ENCODE measurements at places on chromosomes 5 and 9. TPM values are rescaled to one million over a fixed set of nuclear protein-coding genes. Genes with fewer than 3 reads are reported as not detected.

- DNase-seq, result no peak
Observed at GRCh38 chr9:93967020-93967803, 12.1 kb upstream of the BARX1 start.

Gene SVEP1
- 0.56 TPM for total RNA-seq

GRCh38 chr9:128321879-128322403 lies 306 bp downstream of the TRUB2 start:
- no peak for DNase-seq

GRCh38 chr5:99272576-99272975 lies 343.8 kb upstream of the CHD1 start:
- DNase-seq, result no peak

Gene ARID3C
- 5.3 TPM for total RNA-seq

- no peak for DNase-seq
Observed at GRCh38 chr9:134206311-134207300, 42.2 kb upstream of the RNU6ATAC start.

Gene SPINK7
- total RNA-seq, result not detected

DNA sequence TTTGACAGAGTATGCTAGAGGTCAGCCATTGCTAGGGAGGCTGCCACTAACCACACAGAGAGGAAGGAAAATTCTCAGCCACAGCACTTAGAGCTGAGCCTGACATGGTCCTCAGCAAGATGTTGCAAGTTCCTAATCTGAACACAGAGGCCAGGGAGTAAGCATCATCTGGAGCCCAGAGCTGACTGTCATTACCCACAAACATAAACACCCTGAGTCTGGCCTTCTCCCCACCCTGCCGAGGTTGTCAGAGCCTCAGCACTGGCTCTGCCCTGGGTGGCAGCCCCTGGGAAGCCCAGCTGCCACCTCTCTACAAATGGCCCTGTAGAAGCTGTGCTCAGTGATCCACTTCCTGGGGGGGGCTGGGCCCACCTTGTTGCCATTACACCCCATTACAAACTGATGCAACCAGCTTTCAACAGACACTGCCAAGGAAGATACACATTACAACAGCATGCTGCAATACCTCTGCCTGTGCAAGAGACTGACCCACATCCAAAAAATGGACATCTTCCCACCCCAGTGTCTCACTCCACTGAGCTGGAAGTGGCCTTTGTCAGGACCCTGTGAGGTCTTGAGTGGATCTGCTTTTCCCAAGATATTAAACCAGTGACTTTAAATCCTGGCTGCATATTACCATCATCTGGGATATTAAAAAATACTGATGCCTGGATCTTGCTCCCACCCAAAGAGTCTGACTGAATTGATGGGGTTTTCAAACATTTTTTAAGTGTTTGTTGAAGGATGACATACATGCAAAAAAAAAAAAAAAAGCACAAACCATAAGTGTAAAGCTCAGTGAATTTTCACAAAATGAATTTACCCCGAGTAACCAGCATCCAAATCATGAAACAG lies 33.0 kb downstream of the IRF1 start:
- DNase-seq, result no peak

- no peak for DNase-seq
Observed at GRCh38 chr5:114266374-114266773, 95.5 kb upstream of the KCNN2 start.

GRCh38 chr5:125149527-125149926 lies 403.1 kb upstream of the ZNF608 start:
- no peak for DNase-seq

DNA sequence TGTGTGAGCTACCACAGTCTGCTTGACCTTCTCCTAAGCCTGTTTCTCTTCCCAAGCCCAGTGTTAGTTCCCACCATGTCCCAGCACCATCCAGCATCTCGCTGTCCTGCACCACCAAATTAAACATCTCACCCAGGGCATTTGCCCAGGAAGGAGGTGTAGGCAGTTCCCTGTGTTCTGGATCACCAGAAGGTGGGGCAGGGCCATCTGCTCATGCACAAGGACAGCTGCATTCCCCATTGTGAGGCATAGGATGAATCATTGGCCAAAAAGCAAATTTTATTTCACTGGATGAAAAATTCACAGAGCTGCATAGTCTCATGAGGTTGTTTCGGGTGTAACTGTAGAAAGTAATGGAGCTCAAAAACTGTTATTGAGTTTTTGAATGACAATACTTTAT lies 89.5 kb upstream of the GRIA1 start:
- no peak for DNase-seq

- DNase-seq, result no peak
Observed at GRCh38 chr9:98173181-98173580, 19.3 kb downstream of the CORO2A start.

Gene PCDHGC5
- total RNA-seq, result 1.3 TPM

DNA sequence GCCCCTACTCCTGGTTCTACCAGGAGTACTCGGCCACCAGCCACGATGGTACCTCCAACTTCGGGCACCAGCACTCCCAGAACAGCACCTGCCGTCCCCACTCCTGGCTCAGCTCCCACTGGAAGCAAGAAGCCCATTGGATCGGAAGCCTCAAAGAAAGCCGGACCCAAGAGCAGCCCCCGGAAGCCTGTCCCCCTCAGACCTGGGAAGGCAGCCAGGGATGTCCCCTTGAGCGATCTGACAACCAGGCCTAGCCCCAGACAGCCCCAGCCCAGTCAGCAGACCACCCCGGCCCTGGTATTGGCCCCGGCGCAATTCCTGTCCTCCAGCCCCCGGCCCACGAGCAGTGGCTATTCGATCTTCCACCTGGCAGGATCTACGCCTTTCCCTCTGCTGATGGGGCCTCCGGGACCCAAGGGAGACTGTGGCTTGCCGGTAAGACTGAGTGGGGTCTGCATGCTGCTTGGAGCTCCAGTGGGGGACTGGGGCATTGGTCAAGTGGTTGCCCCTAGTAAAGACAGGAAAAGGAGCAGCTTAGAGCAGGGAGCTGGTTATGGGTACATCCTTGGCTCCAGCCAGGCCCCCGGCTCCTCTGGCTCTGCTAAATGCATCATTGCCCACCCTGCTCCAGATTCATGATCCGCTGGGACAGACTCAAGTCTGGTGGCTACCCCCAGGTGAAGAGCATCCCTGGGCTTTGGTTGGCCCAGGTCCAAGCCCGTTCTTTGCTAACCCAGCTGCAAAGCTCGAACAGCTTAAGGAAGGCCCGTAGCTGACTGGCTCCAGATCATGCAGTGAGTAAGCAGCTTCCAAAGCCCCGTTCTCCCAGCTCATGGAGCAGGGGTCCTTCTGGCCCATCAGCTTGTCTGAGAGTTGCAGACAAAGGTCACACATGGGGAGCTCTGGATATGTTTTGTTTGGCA lies 14.0 kb downstream of the COL27A1 start:
- DNase-seq, result no peak

Gene LRRC26
- not detected for total RNA-seq

DNA sequence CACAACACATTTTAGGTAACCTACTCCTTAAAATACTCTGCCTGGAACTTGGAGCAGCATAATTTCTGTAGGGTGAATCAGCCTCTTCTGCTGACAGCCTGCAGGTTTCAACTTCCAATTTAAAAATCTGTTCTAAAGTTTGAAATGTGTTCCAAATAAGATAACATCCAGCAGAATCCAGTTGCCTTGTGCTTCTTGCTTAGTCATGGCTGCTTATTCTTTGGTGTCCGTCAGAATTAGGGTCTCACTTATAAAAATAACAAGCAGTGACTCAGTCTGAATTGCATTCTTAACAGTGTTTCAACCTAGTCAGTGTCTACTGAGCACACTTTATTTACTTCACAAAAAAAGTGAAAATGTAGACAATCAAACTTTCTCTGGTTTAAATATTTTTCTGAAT lies 3.7 kb downstream of the CDH6 start:
- DNase-seq, result no peak

DNA sequence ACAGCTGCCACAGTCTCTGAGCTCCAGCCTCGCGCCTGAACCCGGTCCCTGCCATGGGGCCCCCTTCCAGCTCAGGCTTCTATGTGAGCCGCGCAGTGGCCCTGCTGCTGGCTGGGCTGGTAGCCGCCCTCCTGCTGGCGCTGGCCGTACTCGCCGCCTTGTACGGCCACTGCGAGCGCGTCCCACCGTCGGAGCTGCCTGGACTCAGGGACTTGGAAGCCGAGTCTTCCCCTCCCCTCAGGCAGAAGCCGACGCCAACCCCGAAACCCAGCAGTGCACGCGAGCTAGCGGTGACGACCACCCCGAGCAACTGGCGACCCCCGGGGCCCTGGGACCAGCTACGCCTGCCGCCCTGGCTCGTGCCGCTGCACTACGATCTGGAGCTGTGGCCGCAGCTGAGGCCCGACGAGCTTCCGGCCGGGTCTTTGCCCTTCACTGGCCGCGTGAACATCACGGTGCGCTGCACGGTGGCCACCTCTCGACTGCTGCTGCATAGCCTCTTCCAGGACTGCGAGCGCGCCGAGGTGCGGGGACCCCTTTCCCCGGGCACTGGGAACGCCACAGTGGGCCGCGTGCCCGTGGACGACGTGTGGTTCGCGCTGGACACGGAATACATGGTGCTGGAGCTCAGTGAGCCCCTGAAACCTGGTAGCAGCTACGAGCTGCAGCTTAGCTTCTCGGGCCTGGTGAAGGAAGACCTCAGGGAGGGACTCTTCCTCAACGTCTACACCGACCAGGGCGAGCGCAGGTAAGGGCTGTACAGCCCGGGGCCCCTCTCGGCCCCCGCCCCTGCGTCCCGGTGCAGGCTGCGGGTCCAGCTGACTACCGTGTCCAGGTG lies 509 bp downstream of the LVRN start:
- peak; percentile 53 for DNase-seq

- DNase-seq, result no peak
Observed at GRCh38 chr9:115225459-115226116, 107.6 kb upstream of the TNC start.

DNA sequence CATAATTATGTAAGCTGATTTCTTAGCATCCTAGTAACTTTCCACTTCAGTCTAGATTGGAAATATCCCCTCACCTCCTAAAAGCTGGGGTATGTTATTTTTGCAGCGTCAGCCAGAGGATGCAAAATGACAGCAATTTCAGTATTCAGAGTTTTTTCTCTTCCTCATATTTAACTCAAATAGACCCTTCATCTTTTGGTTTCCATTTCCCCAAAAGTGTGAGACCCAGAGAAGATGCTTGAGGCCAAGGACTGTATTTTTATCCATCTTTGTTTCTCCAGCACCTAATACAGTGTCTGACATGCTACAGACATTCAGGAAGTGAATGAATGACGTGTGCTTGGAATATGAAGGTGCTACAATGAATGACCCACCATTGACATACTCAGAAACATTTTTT lies 75.5 kb upstream of the RANBP3L start:
- DNase-seq, result no peak

- DNase-seq, result no peak
Observed at GRCh38 chr9:114342755-114343440, 13.2 kb downstream of the ORM2 start.

Gene CDC20B
- not detected for total RNA-seq

- no peak for DNase-seq
Observed at GRCh38 chr5:137395011-137395755, 103.9 kb downstream of the SPOCK1 start.

DNA sequence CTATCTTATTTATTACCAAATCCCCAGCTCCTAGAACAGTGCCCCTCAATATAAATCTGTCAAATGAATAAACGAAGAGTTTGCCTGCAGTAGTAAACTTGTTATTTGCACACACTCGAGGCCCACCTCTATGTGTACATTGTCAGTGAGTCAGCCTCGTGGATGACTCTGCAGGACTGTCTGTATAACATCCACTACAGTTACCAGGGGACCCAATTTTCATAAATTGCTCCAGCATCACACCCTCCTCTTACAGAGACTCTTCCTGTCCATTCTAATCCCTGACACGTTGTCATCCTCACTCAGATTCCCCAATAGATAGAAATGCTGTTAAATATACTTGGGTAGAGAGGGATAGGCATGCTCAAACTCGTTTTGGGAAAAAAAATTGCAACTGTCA lies 478.5 kb downstream of the RAB3C start:
- no peak for DNase-seq

DNA sequence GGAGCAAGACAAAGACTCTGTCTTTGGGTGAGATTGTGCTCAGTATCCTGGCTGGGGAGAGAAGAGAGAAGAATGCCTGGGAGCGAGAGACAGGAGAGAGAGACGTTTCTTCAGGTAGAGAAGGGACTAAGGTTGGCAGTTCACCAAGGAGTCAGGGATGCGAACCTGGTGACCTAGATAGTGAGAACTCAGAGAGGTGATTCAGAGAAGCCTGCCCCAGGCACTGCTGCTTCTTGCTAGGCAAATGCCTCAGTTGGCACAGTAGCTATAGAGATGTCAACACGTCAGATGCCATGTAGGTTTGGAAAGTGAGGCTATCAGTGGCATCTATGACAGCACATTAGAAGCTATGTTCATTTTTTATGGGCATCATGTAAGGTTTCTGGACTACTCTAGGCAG lies 231.6 kb upstream of the VLDLR start:
- DNase-seq, result no peak

- DNase-seq, result no peak
Observed at GRCh38 chr5:65902104-65902503, 24.3 kb upstream of the ERBIN start.

Gene INSL6
- not detected for total RNA-seq

GRCh38 chr5:56499491-56499890 lies 266.4 kb upstream of the ANKRD55 start:
- no peak for DNase-seq

Gene INSYN2B
- total RNA-seq, result 0.06 TPM

GRCh38 chr9:80866121-80866520 lies 823.2 kb downstream of the TLE1 start:
- DNase-seq, result no peak

Gene F2R
- 48.5 TPM for total RNA-seq

DNA sequence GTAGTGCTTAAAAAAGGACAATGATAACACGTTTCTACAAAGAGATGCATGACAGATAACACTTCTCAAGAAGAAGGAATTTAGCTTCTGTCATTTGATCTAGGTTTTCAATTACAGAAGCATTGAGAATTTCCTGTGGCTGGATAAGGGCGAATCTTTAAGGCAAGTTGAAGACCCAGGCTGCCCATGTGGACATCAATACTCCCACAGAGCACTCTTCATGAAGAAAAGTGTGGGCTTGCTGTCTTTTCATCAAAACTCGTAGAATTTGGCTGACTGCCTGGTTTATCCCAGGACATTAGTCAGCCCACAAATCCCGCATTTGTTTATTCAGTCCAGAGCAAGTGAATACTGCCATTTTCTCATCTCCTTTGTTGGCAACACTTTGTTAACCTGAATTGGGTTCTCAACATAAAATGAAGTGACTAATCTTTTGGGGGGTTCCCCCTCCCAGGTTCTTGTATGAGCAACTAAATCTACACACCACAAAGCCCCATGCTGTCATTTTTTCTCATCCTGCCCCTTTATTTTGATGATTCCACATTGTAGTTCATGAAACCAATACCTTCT lies 43.4 kb upstream of the CDKN2B start:
- DNase-seq, result peak; percentile 34

DNA sequence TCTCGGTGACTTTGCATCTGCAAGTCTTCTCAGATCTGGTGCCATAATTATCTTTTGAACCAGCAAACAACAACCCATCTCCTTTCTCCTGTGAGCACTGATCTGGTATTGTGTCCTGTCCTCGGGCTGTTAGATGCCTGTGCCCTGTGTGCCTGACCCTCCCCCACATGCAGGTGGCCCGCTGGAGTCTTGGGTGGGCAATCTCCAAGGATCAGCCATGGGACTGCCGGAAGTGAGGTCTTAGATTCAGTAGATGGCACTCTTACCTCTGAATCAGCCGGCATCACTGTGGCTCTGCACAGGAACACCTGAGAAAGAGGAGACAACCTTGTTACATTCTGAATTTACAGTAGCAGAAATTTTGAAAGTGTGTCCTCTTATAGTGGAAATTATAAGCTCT lies 172.4 kb downstream of the IRX2 start:
- peak; percentile 25 for DNase-seq

GRCh38 chr5:58153255-58153654 lies 306.6 kb downstream of the PLK2 start:
- no peak for DNase-seq

Gene NRARP
- total RNA-seq, result 20.7 TPM

GRCh38 chr5:515273-515836 lies 8.9 kb downstream of the SLC9A3 start:
- no peak for DNase-seq

All from neural progenitor cell (in vitro differentiated cells).